ENCODE measurements at places on chromosomes 11 and 22.

- no peak for DNase-seq
Observed at GRCh38 chr11:85756401-85757200, 54.3 kb downstream of the SYTL2 start.

DNA sequence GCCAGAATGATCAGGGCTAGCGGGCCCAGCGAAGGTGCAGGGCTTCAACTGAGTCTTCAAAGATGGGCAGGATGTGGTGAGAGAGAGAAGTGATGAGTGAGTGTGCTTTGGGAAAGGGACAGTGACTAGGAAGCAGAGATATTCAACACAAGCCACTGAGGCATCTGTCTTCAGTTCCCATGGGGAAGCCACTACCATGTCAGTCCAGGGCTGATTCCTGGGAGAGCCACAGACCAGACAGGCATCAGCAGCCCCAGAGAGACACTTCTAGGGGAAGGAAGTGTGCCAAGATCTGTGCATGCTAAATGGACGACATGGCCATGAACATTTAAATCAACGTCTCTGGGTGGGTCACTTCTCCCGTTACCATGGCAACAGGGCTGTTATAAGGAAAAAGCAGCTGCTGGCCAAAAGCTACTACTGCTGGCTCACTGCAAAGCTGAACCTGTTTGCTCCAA is 28.5 kb downstream of the P4HA3 start:
- DNase-seq, result no peak

DNA sequence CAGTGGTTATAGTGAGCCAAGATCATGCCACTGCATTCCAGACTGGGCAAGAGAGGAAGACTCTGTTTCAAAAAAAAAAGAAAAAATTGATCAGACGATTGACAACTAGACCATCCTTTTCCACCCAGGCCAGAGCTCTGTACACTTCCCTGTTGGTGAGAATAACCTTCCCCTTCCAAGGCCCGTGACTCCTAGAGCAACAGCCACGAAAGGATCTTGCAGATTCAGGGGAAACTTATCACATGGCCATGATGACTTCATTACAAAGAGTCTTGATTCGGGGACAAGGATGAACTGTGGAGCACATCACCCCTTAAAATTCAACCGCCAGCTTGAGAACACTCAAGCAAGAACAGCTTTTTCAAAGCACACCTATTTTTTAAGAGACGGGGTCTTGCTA is 10.3 kb downstream of the CD5 start:
- DNase-seq, result no peak

DNA sequence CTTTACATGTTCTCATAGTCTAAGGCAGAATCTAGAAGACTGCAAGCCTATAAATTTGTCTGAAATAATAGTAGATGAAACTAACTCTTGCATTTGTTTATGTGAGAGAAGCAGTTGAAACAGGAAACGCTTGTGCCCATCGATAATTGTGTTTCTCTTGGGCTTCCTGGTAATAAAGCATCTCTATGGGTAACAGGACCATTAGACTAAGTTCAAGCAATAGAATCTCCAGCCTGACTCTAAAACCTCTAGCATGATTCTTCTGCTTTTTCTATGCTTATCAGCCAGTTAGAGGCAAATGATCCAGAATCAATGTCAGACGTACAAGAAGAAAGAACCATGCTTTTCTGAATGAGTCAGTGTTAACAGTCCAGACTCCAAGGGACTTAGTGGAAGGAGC is 1734.4 kb downstream of the LRRC4C start:
- no peak for DNase-seq

DNA sequence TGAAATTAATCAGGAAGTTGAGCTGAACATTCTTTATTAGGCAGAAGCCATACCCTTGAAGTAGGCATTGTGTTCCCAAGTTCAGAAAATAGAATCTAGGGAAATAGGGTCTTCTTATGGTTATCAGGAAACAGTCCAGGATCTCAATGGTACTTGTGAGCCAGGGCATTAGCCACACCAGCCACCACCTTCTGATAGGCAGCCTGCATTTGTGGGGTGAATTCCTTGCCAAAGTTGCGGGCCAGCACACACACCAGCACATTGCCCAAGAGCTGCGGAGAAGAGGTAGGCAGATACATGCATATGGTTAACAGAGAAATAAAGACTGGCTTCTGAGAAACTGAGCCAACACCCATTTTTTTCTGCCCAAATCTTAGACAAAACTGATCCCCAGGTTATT is 1.5 kb downstream of the HBD start:
- DNase-seq, result no peak

DNA sequence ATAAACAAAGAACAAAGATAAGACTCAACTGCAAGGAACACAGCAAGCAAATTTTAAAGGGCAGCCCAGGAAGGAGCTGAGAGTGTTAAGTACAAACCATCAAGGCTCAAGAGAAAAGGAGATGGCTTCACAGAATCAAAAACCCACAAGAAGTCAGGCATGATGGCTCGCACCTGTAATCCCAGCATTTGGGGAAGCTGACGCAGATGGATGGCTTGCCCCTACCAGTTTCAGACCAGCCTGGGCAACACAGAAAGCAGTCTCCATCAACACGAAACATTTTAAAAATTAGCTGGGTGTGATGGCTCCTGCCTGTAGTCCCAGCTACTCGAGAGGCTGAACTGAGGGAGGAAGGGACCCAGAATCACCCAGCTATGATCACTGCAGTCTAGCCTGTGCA is 32.6 kb downstream of the MAPK1 start:
- no peak for DNase-seq

- DNase-seq, result no peak
Observed at GRCh38 chr11:128434818-128435217, 152.5 kb downstream of the ETS1 start.

Data from activated CD4-positive, alpha-beta T cell treated with anti-CD3 and anti-CD28 coated beads, Interleukin-2, amount 50 U/mL, for 24 hours (primary cell).